ENCODE measurements at places on chromosomes 3 and 15.

DNA sequence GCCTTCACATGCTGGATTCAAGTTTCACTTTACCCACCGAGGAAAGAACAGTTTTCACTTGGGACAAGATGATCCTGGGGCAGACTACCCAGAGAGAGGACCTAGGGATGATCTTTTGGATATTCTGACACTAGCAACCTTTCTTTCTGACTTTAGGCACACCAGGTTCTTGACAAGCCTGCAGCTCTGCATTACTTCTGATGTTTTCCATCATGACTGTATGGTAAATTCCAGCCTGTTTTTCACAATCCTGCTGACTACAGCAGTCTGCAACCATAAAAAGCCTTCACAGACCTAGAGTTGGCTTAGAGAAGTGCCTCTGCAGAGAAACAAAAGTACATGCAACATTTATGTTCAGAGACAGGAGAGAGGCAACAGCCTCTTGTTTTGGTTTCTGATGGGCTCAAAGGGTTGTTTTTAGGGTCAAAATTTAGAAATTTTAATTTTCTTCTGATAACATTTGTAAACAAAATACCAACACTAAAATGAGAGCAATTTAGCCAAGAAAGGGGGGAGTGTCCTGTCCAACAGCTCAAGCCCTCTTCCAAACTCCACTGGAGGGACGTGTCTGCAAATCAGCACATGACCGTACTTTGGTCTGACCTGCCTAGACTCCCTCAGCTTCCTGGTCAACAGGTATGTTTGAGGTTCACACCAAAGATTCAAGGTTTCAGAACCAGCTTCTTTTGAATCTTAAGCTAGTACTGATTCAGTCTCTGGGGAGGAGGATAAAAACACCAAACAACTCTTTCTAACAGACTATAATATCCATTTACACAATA, 799 bp downstream of the ABI3BP start:
- DNase-seq: no peak

DNA sequence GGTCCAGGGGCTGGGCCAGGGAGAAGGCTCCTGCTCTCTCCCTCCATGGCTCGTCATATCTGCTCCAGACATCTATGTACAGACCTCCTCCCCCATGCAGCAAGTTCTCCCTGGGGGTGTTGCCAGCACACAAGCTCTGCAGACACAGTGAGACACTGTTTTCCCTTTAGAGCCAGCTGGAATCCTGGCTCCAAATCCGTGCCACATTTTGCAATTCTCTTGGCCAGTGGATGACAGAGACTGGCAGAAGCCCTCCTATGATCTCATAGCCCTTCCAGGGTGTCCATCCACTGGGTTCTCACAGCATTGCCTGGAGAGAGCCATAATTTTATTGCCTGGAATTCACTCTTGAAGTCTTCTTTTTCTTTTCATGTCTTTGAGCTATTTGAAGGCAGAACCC, 203.9 kb downstream of the TLE3 start:
- DNase-seq: no peak

GRCh38 chr3:47761046-47761445, 20.6 kb downstream of the SMARCC1 start:
- no peak for DNase-seq

DNA sequence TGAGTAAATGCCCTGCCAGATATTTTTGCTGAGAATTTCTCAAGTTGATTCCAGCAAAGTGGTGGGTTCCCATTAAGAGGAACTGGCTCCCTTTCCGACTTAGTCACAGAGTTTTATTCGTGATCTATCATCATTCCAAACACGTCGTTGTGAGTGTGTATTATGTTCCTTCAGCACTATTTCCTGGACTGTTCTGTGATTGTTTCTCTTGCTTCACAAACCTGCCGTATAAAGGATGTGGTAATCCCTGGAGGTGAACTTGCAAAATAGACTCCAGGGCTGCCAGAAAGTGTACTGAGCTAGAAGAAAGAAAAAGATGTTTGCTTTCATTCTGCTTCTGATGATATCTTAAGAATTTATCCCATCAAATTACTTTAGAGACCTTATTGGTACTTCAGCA, 14.5 kb upstream of the CAPN3 start:
- DNase-seq: no peak

DNA sequence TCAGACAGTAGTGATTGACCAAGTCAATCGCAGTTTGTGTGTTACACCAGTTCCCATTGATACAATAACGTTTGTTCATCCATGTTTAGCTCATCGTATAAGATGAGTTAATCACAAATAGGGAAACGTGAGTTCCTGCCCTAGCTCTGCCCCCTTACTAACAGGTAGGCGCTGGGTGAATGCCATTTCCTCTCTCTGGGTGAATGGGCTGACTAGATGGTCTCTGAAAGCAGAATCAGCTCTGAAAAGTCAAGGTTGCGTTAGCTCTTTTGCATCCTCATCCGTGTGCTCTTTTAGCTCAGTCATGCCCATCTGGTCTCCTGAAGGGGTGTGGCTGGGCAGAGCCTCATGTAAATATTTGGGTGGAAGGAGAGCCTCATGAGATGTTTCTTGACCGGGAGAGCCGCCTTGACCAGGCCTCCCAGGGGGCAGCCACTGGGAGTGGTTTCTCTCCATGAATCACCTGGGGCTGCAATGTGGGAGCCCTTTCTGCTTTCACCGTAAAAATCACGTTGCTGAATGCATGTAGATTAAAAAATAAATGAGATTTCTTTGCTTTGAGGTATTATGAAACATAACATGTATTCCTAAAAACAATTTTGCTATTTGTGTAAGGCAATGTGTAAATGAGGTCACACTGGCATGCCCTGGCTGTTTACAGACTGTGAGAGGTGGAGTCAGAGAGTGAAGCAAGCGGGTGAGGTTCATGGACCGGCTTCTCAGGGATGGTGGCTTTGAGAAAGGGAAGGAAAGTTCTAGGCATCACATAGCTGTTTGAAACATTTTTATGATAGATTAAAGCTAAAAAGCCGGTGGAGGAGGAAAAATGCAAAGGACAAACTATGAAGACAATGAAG, 108.4 kb upstream of the RASGRP1 start:
- no peak for DNase-seq

GRCh38 chr15:25787381-25787780, 75.7 kb downstream of the ATP10A start:
- no peak for DNase-seq

GRCh38 chr3:159974-160373, 36.6 kb upstream of the CHL1 start:
- DNase-seq: no peak

GRCh38 chr3:100966049-100966491, 27.2 kb downstream of the ABI3BP start:
- no peak for DNase-seq

DNA sequence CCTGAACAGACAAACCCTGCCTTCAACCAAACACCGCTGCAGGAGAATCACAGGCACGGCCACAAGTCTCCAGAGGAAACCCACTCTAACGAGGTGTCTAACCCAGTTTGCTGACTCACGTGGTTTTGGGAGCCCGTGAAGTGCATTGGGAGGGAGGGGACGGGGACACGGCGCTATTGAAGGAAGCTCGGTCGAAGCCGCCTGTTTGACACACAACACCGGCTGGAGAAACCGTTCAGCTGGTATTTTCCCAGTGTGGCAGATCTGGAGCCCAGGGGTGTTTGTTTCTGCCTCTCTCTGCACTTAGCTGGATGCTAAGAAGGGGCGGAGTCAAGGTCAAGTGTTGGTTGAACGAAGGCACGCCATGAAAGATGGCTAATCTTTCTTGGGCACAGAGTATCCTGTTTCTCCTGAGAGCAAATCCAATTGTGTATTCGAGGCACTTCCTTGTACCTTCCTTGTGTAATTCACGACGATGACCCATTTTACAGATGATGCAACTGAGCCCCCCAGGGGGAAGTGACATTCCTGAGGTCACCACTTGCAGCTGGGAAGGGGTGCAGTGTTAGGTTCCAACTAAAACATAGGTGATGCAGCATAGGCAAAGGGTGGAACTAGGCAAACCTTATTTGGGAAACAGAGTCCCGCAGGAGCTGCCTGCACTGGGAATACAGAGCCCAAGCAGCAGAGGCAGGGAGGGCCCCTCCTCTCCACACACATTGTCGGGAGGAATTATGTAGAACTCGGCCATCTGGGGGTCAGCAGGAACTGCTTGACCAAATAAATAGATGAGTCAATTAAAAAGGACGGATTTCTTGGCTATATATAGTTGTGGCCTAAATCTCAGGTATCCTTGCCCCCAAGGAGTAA, 22.5 kb downstream of the SLC6A6 start:
- DNase-seq: peak; percentile 38

DNA sequence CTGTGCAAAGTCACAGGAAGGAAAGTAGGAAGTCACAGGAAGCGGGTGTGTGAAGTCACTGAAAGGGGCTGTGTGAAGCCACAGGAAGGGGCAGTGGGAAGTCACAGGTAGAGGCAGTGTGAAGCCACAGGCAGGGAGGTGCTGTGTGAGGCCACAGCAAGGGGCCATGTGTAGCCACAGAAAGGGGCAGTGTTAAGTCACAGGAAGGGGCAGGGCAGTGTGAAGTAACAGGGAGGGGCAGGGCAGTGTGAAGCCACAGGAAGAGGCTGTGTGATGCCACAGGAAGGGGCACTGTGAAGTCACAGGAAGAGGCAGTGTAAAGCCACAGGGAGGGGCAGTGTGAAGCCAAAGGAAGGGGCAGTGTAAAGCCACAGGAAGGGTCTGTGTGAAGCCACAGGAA, 36.5 kb downstream of the GASK1A start:
- DNase-seq: no peak

DNA sequence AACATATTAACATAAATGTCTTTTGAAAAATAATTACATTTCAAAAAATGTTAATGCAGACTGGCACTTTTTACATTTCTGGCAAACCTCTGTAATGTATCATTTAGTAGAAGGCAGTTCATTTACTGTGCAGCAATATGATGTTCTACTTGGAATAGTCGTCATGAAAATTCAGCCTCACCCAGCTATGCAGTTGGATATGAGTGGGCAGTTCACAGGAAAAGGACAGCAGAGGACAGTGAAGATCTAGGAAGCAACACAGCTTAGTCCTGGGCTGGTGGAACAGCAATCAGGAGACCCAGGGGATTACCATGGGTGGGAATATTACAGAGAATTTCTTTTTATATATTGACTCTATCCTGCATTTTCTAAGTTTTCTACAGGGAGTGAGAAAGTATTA, 63.6 kb downstream of the ANO10 start:
- no peak for DNase-seq

- no peak for DNase-seq
Measured at GRCh38 chr3:135458541-135459322, 506.8 kb upstream of the PPP2R3A start.

DNA sequence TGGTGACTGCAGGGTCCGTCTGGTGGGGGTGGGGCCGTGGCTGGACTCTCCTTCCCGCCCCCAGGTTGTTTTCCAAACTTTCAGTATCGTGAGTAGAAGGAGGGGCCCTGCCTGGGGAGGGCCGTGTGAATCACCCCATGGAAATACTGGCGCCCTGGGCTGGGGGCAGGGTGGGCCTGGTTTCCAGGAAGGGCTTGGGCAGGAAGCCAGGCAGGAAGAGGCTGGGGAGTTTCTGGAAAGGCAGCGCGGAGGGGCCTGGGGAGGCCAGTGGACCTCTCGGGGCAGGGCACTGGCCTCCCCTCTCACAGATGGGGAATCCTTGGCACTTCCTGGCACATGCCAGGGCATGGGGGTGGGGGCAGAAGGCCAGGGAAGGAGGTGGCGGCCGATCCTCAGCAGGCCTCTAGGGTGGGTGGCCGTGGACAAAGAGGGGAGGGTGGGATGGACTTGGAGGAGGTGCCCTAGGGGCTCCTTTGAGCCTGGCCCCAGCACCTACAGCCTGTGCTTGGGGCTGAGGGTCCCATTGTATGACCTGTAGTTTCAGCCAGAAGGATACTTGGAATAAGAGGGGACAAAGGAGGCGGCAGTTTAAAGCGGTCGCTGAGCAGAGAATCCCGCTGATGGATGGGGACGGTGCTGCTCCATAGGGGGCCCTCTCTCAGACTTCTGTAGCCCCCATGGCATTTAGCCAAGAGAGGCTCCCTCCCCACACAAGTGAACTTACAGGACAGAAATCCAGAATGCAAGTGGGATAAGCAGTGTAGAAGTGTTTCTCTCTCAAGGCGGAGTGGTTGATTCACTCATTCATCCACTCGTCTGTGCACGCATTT, 56.5 kb upstream of the GATA2 start:
- no peak for DNase-seq

- DNase-seq: no peak
Measured at GRCh38 chr15:76206325-76206976, 104.8 kb downstream of the ETFA start.

- DNase-seq: no peak
Measured at GRCh38 chr15:44542596-44542995, 5.6 kb downstream of the EIF3J start.

DNA sequence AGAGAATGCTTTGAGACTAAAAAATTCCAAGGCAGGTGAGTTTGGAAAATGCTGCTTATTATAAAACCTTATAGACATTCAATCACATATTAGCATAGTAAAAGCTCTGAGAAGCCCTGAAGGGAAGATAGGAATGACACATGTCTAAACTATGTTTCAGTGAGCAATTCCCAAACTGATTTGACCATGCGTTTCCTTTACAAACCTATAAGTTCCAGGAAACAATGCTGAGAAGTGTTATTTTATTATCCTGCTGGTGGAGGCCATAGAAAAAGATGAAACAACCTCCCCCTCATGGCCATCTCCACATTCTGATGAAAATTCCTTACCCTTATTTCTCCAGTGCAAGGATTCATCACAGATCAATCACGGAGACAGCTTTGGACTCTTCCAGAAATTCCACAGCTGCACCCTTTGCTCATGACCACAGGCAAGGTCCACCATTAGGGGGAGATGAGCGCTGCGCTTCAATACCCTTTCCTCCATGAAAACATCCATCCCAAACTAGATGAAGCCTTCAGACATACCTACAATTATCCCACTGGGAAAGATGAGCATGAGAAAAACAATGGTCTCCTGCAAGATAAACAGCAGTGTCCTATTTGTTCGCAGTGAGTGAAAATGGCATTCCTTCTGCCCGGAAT, 372.1 kb downstream of the MAGI1 start:
- DNase-seq: no peak

- DNase-seq: no peak
Measured at GRCh38 chr15:52309154-52309548, 13.5 kb upstream of the MYO5C start.

- DNase-seq: peak; percentile 84
Measured at GRCh38 chr3:186185194-186185787, 76.4 kb upstream of the ETV5 start.

GRCh38 chr3:140238646-140239314, 303.8 kb downstream of the CLSTN2 start:
- DNase-seq: no peak

GRCh38 chr3:17554078-17554477, 188.4 kb downstream of the TBC1D5 start:
- DNase-seq: no peak

- no peak for DNase-seq
Measured at GRCh38 chr3:37737134-37737533, 124.5 kb upstream of the CTDSPL start.

GRCh38 chr3:112405845-112406244, 72.9 kb downstream of the CD200 start:
- no peak for DNase-seq

DNA sequence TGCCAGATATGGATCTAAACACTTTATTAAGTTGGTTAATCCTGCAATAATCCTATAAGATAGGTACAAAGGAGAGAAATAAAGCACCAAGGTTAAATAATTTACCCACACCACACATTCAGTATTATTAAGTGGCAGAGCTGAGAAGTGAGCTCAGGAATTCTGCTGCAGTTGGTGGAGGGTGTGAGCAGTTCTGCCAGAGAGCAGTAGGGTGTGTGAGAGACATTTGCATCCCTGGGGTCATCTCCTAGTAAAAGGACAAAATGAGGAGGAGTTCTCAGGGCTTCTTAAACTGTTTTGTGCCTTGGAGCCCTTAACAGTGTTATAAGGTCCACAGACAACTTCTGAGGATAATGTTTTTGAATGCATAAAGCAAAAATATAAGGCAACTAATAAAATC, 484.5 kb downstream of the TAFA4 start:
- no peak for DNase-seq

- peak; percentile 78 for DNase-seq
Measured at GRCh38 chr15:90829942-90830440, 38.4 kb upstream of the FURIN start.
